PC-9 (cell line): ENCODE measurements at places on chromosomes 11 and 22. TPM values are rescaled to one million over a fixed set of nuclear protein-coding genes. Genes with fewer than 3 reads are reported as not detected.

Gene KCTD14
- total RNA-seq: 12.0 and 21.3 TPM in 2 replicates

Gene SERHL2
- total RNA-seq: 1.9 and 2.4 TPM in 2 replicates

Gene GNAZ
- total RNA-seq: 1.2 and 1.7 TPM in 2 replicates

Gene SCGB1D2
- not detected in 2 replicates for total RNA-seq

Gene IGLL1
- not detected in 2 replicates for total RNA-seq

Gene TEX12
- total RNA-seq: not detected in 2 replicates

Gene H19
- 0.26 and 0.53 TPM in 2 replicates for total RNA-seq

Gene ISX
- total RNA-seq: not detected in 2 replicates

Gene SEC14L2
- 51.3 and 60.8 TPM in 2 replicates for total RNA-seq

Gene CELSR1
- total RNA-seq: 37.6 and 55.4 TPM in 2 replicates

Gene PARVB
- 35.3 and 40.9 TPM in 2 replicates for total RNA-seq

Gene C1QTNF4
- total RNA-seq: 0.22 and 0.63 TPM in 2 replicates

Gene MCHR1
- total RNA-seq: 0.24 and 0.28 TPM in 2 replicates

Gene ZNF280B
- 1.7 and 1.8 TPM in 2 replicates for total RNA-seq

Gene PARVG
- total RNA-seq: 0.20 TPM in 1 of 2 replicates, not detected in the other

Gene THRSP
- total RNA-seq: 0.72 TPM in 1 of 2 replicates, not detected in the other

Gene GCAT
- total RNA-seq: 32.3 and 37.7 TPM in 2 replicates

Gene SIAE
- 29.2 and 37.9 TPM in 2 replicates for total RNA-seq

Gene MMP8
- not detected in 2 replicates for total RNA-seq

Gene AAMDC
- total RNA-seq: 39.8 and 59.3 TPM in 2 replicates

Gene C11orf65
- 1.7 and 1.9 TPM in 2 replicates for total RNA-seq

Gene ADM2
- total RNA-seq: 7.2 and 10.5 TPM in 2 replicates

Gene CHRNA10
- 1.2 and 1.9 TPM in 2 replicates for total RNA-seq

Gene RAC2
- 79.9 and 90.5 TPM in 2 replicates for total RNA-seq

Gene TST
- total RNA-seq: 99.4 and 123 TPM in 2 replicates

Gene ANO1
- 107 and 114 TPM in 2 replicates for total RNA-seq

Gene CAPN5
- 9.9 and 10.5 TPM in 2 replicates for total RNA-seq

Gene KRTAP5-11
- not detected in 2 replicates for total RNA-seq
